DND-41 (cell line): ENCODE measurements at places on chromosomes 3 and 15.
A peak's percentile ranks its signal among the peaks of the same experiment; 100 is the strongest.

GRCh38 chr15:57506422-57506821, 85.3 kb upstream of the MYZAP start:
- DNase-seq: no peak
- no peak overlapping the region for H3K4me3 ChIP-seq
- no peaks in the 10 kb centered on the region for H3K4me1 ChIP-seq
- H3K27me3 ChIP-seq: no peaks in the 10 kb centered on the region

DNA sequence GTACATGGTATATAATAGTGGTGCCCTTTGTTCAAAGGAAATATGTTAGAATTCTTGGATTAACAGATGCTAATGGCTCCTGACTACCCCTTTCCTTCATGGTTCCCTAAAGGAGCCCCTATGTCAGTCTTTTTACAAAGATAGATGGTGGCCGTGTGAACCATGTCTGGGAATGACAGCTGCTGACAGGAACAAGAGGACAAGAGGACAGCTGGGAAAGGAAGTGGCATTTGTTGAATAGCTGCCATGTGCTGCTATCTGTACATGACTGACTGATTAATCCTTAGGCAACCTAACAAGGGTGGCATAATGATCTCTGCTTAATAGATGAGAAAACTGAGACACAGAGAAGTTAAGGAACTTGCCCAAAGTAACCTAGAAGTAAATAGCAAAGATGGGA, 321.7 kb downstream of the ZNF621 start:
- H3K4me3 ChIP-seq: no peak overlapping the region
- H3K27ac ChIP-seq: no peak overlapping the region
- H3K36me3 ChIP-seq: no peaks in the 10 kb centered on the region
- no peaks in the 10 kb centered on the region for H3K27me3 ChIP-seq
- no peak for DNase-seq

DNA sequence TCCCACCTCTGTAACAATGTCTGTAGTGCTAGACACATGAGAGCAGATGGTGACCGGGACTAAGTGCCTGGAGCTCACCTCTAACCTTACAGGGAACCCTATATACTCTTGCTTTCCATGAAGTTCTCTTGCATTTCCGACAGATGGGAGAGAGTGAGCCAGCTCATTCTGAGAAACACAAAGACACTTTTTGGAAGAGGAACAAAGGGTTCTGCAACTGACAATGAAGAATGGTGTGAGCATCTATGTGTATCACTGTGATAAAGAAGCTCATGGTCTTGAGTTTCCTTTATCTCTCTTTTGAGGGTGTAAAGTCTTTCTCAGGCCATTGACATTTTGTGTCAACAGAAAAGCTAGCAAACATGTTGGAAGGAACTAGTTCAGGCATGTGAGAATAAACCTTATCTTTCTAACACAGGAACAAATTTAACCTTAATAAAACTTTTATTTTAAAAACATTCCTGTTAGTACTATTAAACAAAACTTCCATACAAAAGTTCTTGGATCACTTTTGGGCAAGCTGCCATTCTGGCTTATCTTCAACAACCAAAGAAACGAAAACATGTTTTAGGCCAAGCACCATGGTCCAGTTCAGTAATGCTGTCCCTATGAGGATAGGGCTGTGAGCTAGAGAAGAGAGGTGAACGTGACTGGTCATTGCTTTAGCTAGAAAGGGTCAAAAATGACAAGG, 142.7 kb downstream of the THRB start:
- H3K4me1 ChIP-seq: no peaks in the 10 kb centered on the region
- H3K27me3 ChIP-seq: no peaks in the 10 kb centered on the region
- H3K27ac ChIP-seq: no peak overlapping the region
- H3K36me3 ChIP-seq: no peaks in the 10 kb centered on the region

DNA sequence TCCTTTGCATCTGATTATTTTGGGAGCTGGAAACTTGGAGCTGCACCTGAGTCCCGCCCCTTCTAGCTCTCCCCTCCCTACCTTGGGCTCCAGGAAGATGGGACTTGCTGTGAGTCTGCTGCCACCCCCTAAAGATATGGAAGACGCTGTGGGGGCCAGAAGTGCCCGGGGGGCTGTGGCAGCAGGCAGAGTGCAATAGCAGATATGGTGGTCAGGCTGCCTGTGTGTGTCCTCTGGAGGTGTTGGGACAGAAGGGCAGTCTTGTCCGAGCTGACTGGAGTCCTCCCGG, 485 bp downstream of the PAK6 start:
- H3K4me1 ChIP-seq: no peaks in the 10 kb centered on the region
- no peak overlapping the region for H3K4me3 ChIP-seq
- no peaks in the 10 kb centered on the region for H3K36me3 ChIP-seq
- DNase-seq: no peak

DNA sequence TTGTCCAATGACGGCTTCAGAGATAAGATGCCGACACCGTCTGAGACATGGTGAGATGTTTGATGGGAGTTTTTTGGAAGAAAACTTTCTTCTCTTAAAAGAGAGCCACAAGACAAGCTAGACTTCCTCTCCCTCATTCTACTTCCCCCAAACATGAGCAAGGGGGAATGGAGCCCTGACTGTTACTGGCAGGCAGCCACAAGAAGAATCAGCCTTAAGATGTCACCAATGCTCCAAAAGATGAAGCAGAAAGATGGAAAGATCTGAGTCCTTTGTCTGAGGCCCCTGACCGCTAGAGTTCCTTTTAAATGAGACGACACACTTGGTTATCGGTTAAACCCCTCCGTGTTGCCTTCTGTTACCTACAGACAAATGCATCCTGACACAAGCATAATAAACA, 108.7 kb downstream of the ST8SIA2 start:
- no peaks in the 10 kb centered on the region for H3K36me3 ChIP-seq
- H3K27ac ChIP-seq: no peak overlapping the region
- DNase-seq: no peak

DNA sequence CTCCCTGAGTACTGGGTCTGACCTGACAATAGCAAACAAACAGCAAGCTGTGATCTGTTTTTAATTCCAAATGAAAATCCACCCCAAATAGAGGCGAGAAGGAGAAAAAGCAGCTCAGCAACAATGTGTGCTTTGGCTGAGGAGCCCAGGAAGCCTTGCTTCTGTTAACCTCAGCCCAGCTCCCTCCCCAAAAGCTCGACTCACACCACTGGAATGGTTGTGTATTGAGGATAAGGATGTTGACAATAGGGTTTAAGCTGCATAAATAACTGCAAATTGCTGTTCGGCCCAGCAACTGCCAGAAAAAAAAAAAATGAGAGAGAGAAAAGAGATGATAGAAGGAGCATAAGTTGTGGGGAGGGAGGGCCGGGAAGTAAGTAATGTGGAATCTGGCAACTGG, 104.0 kb upstream of the TBC1D5 start:
- no peaks in the 10 kb centered on the region for H3K36me3 ChIP-seq
- no peaks in the 10 kb centered on the region for H3K27me3 ChIP-seq
- DNase-seq: no peak

- H3K4me1 ChIP-seq: peaks cover 6% of the 10 kb centered on the region
- DNase-seq: no peak
- H3K27me3 ChIP-seq: peaks cover 9% of the 10 kb centered on the region
- no peaks in the 10 kb centered on the region for H3K36me3 ChIP-seq
- H3K27ac ChIP-seq: no peak overlapping the region
- H3K4me3 ChIP-seq: no peak overlapping the region
These were observed 59.6 kb upstream of the LMCD1 start for GRCh38 chr3:8441969-8442559.

DNA sequence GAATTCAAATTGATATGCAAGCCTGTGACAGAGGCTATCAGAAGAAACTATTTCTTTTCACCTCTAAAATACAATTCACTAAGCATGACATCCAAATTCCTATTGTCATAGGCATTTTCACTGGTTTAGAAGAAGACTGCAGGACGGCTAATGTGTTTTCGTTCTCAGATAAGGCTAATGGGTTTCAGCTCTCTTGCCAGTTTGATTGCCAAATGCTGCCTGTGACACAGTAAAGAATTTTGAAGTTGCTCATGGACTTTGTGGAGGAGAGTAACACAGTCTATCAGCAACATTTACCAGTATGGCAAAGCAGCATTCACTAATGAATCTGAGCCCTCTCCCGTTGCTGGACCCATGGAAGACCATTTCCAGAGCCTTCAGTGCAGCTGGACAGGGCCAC, 948.1 kb downstream of the FHIT start:
- no peaks in the 10 kb centered on the region for H3K27me3 ChIP-seq
- DNase-seq: no peak
- no peak overlapping the region for H3K4me3 ChIP-seq
- H3K27ac ChIP-seq: peak overlapping the region; percentile 8; the same call in 1 of the 2 replicates
- no peaks in the 10 kb centered on the region for H3K36me3 ChIP-seq

DNA sequence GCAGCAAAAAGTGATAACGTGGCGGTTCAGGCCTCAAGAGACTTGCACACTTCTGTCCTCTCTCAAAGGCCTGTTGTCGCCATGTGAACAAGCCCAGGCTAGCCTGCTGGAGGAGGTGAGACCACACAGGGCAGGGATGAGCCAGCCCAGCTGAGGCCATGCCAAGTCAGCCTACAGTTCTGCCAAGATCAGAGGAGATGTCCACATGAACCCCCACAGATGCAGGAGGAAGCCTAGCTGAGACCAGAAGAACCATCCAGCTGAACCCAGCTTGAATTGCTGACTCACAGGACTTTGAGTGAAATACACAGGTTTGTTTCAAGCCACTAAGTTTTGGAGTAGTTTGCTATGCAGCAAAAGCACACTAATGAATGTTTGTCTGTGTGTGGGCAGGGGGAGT, 50.3 kb upstream of the SEC13 start:
- no peaks in the 10 kb centered on the region for H3K4me1 ChIP-seq
- H3K36me3 ChIP-seq: no peaks in the 10 kb centered on the region
- DNase-seq: no peak
- H3K27me3 ChIP-seq: peaks cover 14% of the 10 kb centered on the region
- H3K4me3 ChIP-seq: no peak overlapping the region
- H3K27ac ChIP-seq: no peak overlapping the region

- H3K27ac ChIP-seq: no peak overlapping the region
- DNase-seq: no peak
- H3K4me3 ChIP-seq: no peak overlapping the region
- no peaks in the 10 kb centered on the region for H3K4me1 ChIP-seq
- no peaks in the 10 kb centered on the region for H3K27me3 ChIP-seq
These were observed 190.1 kb downstream of the NSMCE3 start for GRCh38 chr15:29079479-29079878.

DNA sequence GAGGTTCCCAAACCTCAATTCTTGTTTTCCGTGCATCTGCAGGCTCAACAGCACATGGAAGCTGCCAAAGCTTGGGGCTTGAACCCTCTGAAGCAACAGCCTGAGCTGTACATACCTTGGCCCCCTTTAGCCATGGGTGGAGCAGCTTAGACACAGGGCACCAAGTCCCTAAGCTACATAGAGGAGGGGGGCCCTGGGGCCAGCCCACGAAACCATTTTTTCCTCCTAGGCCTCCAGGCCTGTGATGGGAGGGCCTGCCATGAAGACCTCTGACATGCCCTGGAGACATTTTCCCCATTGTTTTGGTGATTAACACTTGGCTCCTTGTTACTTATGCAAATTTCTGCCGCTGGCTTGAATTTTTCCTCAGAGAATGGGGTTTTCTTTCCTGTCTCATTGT, 24.6 kb downstream of the SRP14 start:
- H3K4me1 ChIP-seq: no peaks in the 10 kb centered on the region
- DNase-seq: peak; percentile 20
- H3K4me3 ChIP-seq: no peak overlapping the region

DNA sequence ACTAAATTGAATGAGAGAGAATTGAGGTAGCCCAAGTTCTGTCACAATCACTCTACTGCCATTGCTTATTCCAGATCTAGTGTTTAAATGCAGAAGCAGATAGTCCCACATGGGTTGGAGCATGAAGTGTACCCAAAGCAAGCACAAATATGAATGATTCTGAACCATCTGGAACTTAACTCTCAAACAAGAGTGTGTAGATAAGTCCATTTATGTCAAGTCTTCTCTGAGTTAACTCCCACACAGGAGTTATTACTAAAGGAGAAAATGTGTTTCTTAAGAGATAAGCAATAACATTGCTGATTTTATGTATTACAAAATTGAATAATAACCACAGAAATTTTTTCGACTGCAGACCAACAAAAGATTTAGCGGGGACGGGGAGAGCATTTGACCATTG, 33.6 kb downstream of the PAQR9 start:
- H3K4me3 ChIP-seq: no peak overlapping the region
- DNase-seq: no peak
- peaks cover 9% of the 10 kb centered on the region for H3K27me3 ChIP-seq
- H3K27ac ChIP-seq: no peak overlapping the region

DNA sequence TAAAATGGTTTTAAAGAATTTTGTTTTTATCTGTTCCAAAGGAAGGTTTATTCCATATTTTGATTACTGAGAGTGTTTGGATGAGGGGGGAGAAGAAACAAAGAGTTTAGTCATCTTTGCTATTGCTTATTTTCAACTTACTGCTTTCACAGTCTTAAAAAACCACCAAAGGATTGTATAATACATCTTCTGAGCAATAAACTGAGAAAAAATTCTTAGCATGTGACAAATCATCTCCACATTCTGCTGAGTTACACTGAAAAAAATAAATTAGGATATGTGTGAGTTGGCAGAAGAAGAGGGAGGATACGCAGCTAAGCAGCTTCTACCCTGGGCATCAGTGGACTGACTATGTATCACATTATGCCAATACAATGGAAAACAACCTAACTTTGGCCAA, 23.2 kb upstream of the ACTC1 start:
- H3K27ac ChIP-seq: no peak overlapping the region
- H3K36me3 ChIP-seq: no peaks in the 10 kb centered on the region
- H3K27me3 ChIP-seq: no peaks in the 10 kb centered on the region
- H3K4me3 ChIP-seq: no peak overlapping the region

DNA sequence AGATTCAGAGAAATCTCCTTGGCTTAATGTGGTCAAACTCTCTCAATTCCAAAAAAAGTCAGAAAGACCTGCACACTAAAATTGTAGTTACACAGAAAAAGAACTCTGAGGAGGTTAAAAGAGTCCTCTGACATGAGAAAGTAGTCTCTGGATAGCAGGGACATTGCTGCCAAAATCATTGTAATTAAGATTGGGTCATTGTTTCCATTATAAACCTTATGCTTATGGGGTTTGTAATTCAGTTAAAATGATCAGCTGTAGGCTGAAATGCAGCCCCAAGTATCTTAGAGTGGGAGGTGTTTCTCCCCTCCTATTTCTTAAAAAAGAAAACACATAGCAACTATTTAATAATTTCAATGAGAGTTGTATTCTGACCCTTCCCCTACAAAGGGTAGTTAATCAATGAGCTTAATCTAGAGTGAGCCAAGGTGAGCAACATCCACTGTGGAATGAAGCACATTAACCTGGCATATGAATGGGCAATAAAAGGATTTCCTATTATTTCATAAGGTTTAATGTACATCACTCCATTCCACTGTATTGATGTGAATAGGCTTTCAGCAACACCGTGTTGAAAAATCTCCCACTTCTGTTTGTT, 406.9 kb downstream of the TIGIT start:
- no peak for DNase-seq
- no peak overlapping the region for H3K27ac ChIP-seq
- no peaks in the 10 kb centered on the region for H3K36me3 ChIP-seq
- no peaks in the 10 kb centered on the region for H3K4me1 ChIP-seq
- H3K4me3 ChIP-seq: no peak overlapping the region
- no peaks in the 10 kb centered on the region for H3K27me3 ChIP-seq

- H3K27me3 ChIP-seq: no peaks in the 10 kb centered on the region
- no peak overlapping the region for H3K4me3 ChIP-seq
- DNase-seq: no peak
- H3K27ac ChIP-seq: no peak overlapping the region
- no peaks in the 10 kb centered on the region for H3K4me1 ChIP-seq
These were observed 183.5 kb downstream of the TJP1 start for GRCh38 chr15:29638781-29639180.

GRCh38 chr3:51400166-51400565, 9.1 kb downstream of the RBM15B start:
- H3K4me3 ChIP-seq: no peak overlapping the region
- H3K27ac ChIP-seq: no peak overlapping the region
- H3K4me1 ChIP-seq: peaks cover 5% of the 10 kb centered on the region
- no peak for DNase-seq
- no peaks in the 10 kb centered on the region for H3K27me3 ChIP-seq
- peaks cover 91% of the 10 kb centered on the region for H3K36me3 ChIP-seq
